ENCODE measurements at places on chromosomes 5 and 9.

- DNase-seq = no peak
Observed at GRCh38 chr9:81213456-81213855, 475.9 kb downstream of the TLE1 start.

- DNase-seq = no peak
Observed at GRCh38 chr5:99331061-99331460, 402.3 kb upstream of the CHD1 start.

GRCh38 chr5:2300421-2300820 lies 417.7 kb upstream of the IRX4 start:
- DNase-seq = no peak

DNA sequence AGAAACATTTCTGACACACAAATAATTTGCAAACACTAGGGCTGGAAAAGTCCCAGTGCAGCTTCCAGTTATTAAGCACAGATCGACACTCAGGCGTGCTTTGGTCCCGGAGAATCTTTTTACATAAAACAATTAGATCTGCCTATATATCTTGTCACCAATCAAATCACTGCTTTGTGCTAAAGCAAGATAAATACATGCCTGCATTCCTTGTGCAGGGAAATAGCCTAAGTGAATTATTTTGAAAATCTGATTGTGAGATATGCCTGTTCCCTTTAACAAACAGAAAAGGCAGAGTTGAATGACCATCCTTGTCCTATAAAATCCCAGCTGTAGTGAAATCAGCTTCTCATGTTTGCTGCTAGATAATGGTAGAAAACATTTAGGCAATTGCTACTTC lies 604.4 kb downstream of the CCDC171 start:
- DNase-seq = no peak

GRCh38 chr9:125985142-125985997 lies 238.2 kb downstream of the PBX3 start:
- DNase-seq = no peak

- DNase-seq = no peak
Observed at GRCh38 chr9:31028137-31028536, 1356.3 kb upstream of the ACO1 start.

DNA sequence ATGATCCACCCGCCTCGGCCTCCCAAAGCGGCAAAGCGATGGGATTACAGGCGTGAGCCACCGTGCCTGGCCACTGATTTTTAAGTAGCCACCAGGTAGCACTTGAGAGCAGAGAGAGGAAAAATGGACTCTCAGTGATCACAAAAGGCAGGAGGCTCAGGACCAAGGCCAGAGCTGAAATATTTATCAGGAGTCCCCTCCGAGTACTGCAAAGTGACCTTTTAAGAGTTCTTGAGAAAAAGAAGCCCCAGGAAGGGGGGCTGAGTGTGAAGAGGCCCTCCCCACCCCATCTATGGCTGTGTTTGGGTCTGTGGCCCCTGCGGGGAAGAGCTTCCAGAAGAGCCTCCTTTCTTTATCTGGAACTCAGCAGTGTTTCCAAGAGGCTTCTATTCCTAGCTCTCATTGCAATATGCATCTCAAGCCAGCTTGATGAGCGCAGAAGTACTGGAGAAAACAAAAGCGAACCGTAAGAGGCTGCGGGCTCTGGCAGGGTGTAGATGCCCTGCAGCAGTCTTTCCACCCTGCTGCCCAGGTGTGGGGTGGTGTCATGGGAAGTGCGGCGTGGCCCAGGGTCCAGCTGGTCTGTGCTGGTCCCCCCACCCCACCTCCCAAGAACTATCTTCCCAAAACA lies 75.5 kb upstream of the CDK20 start:
- no peak for DNase-seq

DNA sequence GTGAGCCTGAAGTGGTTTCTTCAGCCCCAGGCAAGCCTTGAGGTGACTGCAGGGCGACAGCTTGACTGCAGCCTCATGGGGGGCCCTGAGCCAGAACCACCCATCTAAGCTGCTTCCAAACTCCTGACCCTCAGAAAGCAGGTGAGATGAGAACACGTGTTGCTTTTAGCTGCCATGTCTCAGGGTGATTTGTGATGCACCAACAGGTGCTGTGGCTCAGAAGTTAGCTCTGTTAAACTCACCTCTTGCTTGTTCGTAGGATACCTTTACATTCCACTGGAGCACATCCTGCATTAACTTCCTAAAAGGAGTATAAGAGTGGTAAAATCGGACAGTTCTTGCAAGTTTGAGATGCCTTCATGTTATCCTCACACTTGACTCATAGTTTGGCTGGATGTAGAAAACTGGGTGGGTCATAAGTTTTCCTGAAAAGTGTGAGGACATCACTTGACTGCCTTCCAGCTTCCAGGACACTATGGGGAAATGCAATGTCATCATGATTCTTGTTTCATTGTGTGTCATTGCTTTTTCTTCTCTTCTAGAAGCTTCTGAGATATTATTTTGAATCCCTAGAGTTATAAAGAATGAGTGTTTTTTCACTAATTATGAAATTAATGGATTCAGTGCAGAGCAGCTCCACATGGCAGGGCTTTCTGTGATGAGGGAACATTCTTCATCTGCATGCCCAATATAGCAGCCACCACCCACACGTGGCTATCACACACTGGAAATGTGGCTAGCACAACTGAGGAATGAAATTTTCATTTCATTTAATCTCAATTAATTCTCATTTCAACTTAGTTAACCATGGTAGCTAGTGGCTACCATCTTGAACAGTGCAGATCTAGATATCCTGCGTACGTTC lies 92.3 kb downstream of the HSD17B3 start:
- DNase-seq = no peak

GRCh38 chr5:131754363-131754762 lies 42.5 kb downstream of the FNIP1 start:
- DNase-seq = no peak
